ENCODE measurements at places on chromosomes 2 and 18.

DNA sequence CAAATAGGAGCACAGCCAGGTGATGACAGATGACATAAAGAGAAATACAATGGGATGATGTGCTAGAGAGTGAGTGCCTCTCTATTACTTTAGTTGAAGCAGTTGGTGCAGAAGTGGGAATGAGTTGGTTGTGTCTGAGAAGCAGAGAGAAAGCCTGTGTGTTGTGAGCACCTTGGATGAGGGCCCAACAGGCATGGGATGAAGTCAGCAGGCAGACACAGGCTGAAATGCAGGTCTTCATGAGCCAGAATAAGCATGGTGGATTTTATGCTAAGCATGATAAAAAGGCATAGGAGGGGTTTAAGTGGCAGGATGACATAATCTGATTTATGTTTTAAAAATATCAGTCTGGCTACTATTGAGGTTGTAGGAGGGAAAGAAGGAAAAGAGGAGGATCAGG lies 71.5 kb downstream of the KLHL14 start:
- DNase-seq = no peak

- DNase-seq = no peak
Observed at GRCh38 chr2:111069722-111070121, 51.0 kb upstream of the BCL2L11 start.

- DNase-seq = no peak
Observed at GRCh38 chr2:126832014-126832413, 66.7 kb upstream of the TEX51 start.

DNA sequence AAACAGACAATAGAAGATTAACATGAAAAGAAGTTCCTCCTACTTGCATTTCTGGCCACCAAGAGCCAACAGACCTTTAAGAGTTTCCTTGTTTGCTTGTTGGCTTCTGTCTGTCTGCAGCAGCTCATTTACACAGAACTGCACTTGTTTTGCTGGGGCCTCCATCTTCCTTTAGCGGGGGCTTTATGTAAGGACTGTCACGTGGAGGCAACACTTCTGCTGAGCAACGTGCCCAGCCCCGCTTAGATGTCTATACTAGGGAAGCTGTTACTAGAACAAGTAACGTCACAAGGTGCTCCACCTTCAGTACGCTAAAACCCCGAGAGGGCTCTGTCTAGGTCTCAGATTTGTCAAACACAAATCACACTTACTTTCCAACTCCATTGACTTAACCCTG lies 104.3 kb upstream of the PXDN start:
- no peak for DNase-seq

DNA sequence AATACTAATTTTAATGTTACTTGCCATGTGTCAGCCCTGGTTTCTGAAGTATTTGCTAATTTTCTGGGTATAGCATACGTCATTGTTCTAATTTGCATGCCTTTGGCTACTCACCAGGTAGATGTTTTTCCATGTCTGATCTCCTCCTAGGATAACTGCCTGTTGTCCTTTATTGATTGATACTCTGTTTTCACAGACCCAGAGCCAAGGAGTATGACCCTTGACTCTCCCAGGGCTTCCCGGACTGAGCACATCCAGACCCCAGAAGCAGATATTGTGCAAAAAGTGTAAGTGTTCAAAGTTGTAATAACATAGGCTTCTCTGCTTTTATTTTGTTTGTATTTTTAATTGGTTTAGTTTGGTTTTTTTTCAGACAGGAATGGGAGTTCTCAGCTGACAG lies 53.8 kb downstream of the SUMO1 start:
- no peak for DNase-seq
